ENCODE measurements at places on chromosomes 2 and 18.

GRCh38 chr2:108407864-108408729 lies 30.3 kb downstream of the SULT1C4 start:
- DNase-seq, result no peak

GRCh38 chr2:214076527-214076926 lies 334.3 kb upstream of the VWC2L start:
- no peak for DNase-seq

- no peak for DNase-seq
These were observed 1291.6 kb upstream of the ZEB2 start for GRCh38 chr2:145811276-145812164.

DNA sequence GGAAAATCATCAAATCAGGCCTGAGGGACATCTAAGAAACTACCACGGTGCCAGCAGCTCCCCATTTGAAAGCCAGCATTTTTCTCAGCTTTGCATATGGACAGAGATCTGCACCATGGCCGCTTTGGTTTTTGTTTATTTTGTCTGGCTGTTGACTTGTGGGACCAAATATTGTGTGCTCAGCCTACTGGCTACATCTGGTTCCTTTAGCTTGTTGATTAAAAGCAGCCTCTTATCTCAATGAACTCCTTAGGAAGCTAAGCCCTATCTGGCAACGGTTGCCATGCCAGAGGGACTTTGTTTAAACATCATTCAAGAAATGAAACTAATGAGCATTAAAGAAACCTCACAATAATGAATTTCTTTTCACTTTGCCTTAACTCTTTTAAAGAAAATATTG lies 32.4 kb upstream of the CCDC150 start:
- no peak for DNase-seq

GRCh38 chr2:1360557-1361250 lies 52.6 kb upstream of the TPO start:
- no peak for DNase-seq

DNA sequence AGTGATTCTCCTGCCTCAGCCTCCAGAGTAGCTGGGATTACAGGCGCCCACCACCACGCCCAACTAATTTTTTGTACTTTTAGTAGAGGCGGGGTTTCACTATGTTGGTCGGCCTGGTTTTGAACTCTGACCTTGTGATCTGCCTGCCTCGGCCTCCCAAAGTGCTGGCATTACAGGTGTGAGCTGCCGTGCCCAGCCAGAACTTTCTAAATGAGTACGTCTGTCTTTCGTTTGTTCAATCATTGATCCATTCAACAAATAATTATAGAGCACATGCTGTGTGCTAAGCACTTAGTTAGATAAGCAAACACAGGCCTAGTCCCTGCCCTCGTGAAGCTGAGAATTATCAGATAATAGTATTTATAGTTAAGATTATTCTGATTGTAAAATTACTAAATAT lies 56.5 kb downstream of the TTC39C start:
- DNase-seq, result no peak

DNA sequence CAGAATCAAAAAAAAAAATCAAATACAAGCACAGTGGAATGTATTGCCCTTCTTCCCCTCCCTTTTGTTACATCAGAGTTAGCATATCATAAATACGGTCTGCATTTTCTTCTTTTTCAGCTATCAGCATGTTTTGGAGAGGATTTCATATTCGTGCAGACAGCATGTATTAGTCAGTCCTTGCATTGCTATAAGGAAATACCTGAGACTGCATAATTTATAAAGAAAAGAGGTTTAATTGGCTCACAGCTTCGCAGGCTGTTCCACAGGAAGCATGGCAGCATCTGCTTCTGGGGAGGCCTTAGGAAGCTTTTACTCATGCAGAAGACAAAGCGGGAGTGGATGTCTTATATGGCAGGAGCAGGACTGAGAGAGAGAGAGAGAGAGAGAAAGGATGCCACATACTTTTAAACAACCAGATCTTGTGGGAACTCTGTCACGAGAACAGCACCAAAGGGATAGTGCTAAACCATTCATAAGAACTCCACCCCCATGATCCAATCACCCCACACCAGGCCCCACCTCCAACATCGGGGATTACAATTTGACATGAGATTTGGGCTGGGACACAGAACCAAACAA lies 8.9 kb downstream of the IL1B start:
- no peak for DNase-seq

DNA sequence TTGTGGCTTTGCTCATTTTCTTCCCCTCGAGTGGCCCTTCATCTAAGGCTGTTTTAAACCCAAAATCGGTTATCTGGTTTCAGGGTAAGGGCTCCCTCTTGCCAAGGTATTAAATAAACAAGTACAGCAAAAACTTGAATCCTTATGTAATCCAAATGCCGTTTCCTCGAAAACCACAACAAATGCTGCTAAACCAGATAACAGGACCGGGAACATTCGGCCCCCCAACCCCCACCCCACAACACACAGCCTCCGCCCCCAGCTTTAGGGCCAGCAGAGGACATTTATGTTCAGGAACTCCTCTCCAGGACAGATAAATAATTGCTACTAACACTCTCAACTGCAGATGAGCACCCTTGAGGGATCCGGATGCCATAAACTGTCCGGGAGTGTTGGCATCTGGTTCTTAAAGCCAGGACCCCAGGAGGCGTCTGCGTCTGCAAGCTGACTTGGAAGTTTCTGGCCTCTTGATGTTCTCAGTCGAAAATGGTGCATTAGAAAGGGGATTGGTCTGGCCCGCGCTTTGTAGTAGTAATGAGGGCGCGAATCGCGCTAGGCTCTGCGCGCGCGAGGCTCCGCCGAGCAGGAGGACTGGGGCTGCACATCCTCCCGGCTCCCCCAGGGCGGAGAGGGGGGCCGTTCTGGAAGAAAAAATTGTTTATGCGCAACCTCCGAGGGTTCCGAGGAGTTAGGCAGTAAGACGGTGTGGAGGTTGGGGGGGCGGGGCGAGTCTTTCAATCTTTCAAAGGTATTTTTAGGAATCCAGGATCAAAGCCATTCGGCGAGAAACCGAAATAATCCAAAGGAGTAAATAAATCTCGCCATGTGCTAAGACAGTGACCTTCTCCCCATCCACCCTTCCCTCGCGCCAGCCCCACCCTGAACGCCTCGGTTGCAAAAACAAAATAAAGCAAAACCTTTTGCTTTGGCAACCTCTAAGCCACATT lies 3.9 kb upstream of the ID2 start:
- no peak for DNase-seq

GRCh38 chr18:63725682-63726480 lies 23.1 kb downstream of the SERPINB11 start:
- DNase-seq, result no peak

- no peak for DNase-seq
These were observed 112.8 kb upstream of the SLC39A10 start for GRCh38 chr2:195543902-195544894.

Data from stimulated activated CD8-positive, alpha-beta memory T cell treated with anti-CD3 and anti-CD28 coated beads, Interleukin-12 subunit alpha, Interleukin-12 subunit beta, amount 100 ng/mL, for 1 hour (primary cell).